Stimulated activated CD4-positive, alpha-beta T cell treated with anti-CD3 and anti-CD28 coated beads, Interleukin-15, amount 100 ng/mL, for 48 hours (primary cell): ENCODE measurements at places on chromosomes 16 and 17.

GRCh38 chr17:41973408-41973811 lies 6.8 kb downstream of the CNP start:
- DNase-seq, result no peak

GRCh38 chr17:47850373-47850691 lies 631 bp downstream of the SP6 start:
- no peak for DNase-seq

DNA sequence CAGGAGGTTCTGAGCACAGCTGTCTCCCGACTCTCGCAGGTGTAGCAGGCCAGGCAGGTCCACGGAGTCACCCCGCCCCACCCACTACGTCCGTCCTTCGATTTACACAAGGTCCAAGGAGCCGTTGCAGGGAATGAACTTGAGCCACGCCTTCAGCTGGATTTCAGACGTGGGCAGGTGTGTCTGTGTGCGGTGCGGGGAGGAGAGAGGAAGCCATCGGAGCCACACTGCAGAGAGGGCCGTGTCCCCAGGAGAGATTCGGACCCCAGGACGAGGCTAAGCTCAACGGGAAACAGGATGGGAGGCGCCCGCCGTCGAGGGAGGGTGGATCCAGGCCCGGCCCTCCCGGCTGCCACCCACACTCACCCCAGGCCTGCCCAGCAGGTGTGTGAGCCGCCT lies 50.3 kb downstream of the RPH3AL start:
- DNase-seq, result no peak

GRCh38 chr17:31273516-31273915 lies 23.5 kb downstream of the OMG start:
- DNase-seq, result no peak

GRCh38 chr16:83692224-83692623 lies 115.6 kb upstream of the HSBP1 start:
- DNase-seq, result no peak

DNA sequence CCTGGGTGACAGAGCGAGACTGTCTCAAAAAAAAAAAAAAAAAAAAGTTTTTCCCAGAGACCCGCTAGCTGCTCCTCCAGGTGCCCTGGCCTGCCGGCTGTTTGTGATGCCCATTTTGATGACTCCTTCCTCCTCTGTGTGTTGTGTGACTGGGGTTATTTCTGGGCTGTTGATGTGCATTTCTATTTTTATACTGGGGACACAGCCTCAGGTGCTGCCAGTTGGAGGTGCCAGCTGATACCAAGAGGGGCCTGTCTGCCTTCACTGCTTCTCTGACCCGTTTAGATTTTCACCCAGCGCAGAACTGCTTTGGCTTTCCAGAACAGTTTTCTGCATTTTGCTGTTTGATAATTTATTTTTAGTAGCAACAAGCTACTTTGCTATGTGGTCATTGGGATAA lies 6.7 kb downstream of the PLA2G15 start:
- DNase-seq, result no peak

DNA sequence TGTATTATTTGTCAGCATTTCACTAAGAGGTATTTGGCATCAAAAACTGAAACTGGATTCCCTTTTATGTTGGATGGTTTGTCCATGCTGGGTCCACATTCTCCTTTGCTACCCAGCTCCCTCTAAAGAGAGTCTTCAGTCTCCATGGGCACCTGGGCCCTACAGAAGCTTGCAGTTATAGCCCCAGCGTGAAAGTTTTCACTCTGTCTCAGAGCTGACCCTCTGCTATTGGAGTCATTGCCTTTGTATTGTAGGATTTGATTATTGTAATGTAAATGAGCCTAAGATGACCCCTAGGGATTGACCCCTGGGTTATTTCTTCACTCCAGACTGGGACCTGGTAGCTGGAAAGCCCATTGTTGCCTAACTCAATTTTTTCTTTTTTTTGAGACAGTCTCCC lies 1026.5 kb upstream of the EEF2KMT start:
- DNase-seq, result no peak

DNA sequence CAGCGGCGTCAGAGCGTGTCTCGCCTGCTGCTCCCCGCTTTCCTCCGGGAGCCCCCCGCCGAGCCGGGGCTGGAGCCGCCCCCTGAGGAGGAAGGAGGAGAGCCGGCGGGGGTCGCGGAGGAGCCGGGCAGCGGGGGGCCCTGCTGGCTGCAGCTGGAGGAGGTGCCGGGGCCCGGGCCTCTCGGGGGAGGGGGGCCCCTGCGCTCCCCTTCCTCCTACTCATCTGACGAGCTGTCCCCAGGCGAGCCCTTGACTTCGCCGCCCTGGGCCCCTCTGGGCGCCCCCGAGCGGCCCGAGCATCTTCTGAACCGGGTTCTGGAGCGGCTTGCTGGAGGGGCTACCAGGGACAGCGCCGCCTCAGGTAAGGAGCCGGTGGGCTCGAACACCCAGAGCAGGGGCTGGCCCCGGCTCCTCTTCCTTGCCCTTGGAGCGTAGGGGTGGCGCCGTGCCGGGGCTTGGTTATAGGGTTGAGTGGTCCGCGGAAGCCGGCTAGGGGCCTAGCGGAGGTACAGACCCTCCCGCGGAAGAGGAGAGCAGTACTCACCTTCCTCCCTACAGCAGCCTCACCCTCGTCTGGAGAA lies 841 bp downstream of the RAPGEFL1 start:
- DNase-seq, result no peak

GRCh38 chr17:55480631-55481315 lies 30.5 kb downstream of the SMIM36 start:
- DNase-seq, result no peak

DNA sequence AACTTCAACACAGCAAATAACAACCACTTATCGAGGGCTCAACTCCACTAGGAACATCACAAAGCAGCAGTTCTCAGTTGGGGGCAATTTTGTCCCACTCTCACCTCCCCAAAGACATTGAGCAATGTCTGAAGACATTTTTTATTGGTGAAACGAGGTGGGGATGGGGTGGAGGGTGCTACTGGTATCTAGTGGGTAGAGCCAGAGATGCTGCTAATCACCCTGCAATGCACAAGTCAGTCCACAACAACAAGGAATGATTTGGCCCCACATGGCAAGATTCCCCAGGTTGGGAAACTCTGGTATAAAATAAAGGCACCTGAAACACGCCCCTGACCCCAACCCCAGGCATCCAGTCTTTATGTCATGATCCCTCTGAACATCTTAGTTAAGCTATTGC lies 33.3 kb downstream of the TLE7 start:
- DNase-seq, result no peak

GRCh38 chr17:35778641-35779196 lies 16.7 kb downstream of the MMP28 start:
- DNase-seq, result no peak
